Ovary (tissue), 10 donors: ENCODE measurements at places on chromosomes 7 and 10.
A peak's percentile ranks its signal among the peaks of the same experiment; 100 is the strongest.

DNA sequence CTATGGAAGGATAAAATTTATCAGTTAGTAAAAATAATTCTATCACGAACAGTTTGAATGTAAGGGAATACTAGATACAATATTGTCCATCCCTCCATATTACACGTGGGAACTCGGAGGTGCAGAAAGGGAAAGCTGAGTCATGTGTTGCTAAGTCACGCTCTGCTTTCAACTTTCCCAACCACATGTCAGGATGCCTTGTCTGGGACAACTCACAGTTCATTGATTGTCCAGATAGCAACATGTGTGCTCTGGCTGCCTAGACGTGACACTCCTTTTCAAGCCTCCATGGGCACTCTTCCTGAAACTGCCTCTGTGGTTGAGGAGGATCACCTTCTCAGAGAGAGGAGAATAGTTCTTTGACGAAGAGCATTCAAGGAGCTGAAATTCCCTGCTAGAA lies 808.1 kb downstream of the GRID1 start:
- no peak for DNase-seq

- DNase-seq, result peak; percentile 76
Observed at GRCh38 chr7:99312316-99313203, 13.1 kb upstream of the ARPC1A start.

DNA sequence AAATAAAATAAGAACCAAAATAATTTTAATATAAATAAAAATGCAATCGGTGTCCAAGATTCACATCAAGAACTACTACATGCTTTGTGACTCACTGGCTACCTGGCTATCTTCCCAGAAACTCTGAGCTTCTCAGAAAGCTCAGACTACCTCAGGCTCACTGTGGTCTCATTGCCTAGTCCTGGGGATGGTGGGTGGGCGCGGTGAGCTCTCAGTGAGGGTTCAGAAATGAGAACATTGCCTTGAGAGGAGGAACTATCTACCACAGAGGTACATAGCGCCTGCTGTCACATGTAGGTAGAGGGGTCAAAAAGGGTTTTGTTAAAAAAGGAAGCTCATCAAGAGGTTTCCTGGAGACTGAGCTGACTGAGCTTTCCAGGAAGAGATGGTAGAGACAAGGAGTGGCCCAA lies 108.0 kb downstream of the WDFY4 start:
- DNase-seq, result no peak

- DNase-seq, result no peak
Observed at GRCh38 chr10:14014423-14014822, 316.3 kb downstream of the FRMD4A start.

DNA sequence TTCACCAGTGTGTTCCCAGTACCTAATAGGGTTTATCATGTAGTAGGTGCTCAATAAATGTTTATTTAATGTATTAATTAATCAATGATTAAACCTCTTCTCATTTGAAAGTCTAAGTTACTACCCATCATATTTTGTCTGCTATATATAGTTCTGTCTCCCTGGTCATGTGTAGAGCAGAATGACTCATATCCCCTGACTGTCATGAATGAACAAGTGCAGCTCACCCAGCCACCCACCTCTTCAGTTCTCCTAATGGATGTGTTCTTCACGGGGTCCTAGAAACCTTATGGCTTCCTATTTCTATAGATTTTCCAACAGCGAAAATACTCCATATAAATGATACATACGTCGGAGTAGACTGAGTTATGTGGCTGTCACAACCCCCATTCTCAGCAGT lies 64.5 kb downstream of the HIF1AN start:
- no peak for DNase-seq

GRCh38 chr10:30821261-30821993 lies 191.9 kb upstream of the LYZL2 start:
- no peak for DNase-seq

DNA sequence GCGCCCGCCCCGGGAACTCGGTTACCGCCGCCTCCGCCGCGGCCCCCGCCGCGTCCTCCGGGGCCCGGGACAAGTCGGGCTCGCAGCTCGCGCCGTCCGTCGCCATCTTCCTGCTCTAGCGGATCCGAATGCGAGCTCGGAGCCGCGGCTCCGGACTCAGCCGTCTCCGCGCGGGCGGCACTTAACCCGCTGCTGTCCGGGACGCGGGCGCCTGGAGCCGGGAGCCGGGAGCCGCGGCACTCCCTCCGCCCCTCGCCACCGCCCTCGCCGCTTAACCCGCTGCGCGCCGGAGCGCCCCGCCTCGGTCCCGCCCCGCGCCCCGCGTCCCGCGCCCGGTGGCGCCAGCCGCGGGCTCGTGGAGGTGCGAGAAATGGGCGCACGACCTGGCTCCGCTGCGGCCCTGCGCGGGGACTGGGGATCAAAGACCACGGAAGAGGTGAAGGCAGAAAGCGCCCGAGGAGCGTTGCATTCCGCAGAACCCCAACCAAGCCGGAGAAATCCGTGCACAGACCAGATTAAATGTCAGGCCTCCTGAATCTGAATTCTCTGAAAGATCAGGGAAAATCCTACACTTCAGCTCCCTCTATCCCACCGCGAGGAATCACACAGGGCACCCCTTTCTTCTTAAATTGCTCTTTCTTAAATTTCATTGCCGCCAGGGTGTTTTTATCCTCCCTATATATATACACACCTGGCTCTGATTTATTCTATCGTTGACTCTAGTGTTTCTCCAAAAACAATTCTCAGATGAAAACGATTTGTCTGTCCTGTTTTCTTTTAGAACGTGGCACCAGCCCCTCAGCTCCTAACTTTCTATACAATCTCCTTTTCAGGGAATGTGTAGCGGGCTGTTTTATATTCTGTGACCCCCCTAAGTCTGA lies at the start of gene CTTNBP2:
CTTNBP2 (minus strand) TSS at position 132 of the 881 bp plus-strand sequence; CDS start at position 106, 26 bp downstream.
- DNase-seq, result peak; percentile 44

- no peak for DNase-seq
Observed at GRCh38 chr10:29554660-29555059, 80.1 kb downstream of the SVIL start.
